ENCODE measurements at places on chromosomes 2 and 18.

- peak; percentile 72 for DNase-seq
These were observed 58.9 kb upstream of the STON1 start for GRCh38 chr2:48471048-48471474.

DNA sequence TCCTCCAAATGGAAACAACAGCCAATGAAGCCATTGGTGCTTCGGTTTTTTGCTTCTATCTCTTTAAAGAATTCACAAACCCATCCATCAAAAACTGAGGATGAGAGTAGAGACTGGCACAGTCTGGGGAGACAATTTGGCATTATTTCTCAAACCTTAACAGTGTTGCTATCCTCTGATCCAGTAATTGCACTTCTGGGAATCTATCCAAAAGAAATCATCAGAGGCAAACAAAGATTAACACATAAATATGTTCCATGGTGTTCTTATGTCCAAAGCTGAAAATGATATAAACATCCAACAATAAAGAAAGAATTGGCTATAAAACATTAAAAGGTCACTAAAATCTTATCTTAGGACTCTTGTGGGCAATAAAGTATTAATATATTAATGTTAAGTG is 35.1 kb downstream of the REEP1 start:
- DNase-seq: no peak

- no peak for DNase-seq
These were observed 437.4 kb upstream of the SALL3 start for GRCh38 chr18:78542204-78542603.

- DNase-seq: no peak
These were observed 4.7 kb downstream of the NRP2 start for GRCh38 chr2:205686783-205687640.

DNA sequence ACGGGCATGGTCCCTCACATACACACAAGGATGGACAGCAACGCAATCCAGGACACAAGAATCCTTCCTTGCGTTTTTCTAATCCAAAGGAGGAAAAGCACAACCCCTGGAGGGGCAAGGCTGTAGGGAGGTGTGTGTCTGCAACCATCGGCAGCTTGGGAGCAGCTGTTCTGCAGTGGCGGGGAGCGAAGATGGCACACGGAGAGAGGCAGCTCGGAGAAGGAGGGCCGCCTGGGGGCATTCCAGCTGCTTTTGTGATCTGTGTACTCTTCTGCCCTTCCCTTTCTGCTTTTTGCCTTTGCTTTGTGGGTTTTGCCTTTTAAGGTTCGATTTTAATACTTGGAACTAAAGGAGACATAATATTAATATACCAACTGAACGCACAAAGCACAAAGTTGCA is 137.0 kb upstream of the DNMT3A start:
- no peak for DNase-seq

GRCh38 chr2:69509011-69509749 is 71.9 kb upstream of the NFU1 start:
- no peak for DNase-seq

DNA sequence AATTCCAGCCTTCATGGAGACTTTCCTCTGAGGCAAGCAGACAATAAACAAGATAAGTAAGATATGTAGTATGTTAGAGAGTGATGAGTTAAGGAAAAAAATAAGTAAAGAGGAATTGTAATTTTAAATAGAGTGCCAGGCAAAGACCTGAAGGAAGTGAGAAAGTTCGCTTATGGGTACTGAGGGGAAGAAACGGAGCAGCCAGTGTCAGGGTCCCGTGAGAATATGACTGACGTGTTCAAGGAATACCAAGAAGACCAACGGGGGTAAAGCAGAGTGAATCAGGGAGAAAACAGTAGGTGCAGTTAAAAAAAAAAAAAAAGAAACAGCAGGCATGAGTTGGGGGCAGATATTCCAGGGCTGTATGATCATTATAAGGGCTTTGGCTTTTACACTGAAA is 45.1 kb downstream of the ARHGEF33 start:
- DNase-seq: peak; percentile 15

DNA sequence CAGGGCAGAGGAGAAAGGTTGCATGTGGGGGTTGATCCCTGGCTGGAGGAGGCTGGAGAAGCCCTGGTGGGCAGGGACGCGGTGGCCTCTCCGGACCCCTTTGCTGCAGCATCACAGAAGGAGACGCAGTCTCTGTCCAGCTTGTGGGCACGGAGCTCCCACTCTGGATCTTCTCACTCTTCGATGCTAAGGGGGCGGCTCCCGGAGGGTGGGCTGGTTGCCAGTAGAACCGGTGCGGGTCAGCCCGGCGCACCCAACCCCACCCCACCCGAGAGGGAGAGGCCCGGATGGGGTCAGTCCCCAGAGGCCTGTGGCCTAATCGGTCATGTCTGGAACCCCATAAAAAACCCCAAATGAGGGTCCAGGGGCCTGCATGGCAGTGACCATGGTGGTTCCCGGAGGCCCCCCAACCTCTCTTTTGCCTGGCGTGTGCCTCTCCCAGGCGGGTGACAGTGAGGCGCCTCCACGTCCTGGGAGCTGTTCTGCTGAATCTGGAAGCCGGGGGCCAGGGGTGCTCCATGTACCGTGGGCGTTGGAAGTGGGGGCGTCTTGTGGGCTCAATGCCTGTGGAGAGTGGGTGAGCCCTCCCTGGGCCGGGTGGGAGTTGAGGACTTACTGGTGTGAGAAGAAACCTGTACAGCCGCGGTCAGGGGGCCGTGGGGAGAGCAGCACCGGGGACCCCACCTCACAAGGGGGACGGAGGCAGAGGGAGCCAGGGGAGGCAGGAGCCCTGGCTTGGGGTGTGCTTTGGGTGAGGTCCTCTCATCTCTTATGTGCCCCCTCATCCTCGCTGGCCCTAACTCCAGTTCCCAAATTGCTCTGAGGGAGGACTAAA is 79.6 kb downstream of the RTP5 start:
- DNase-seq: no peak

DNA sequence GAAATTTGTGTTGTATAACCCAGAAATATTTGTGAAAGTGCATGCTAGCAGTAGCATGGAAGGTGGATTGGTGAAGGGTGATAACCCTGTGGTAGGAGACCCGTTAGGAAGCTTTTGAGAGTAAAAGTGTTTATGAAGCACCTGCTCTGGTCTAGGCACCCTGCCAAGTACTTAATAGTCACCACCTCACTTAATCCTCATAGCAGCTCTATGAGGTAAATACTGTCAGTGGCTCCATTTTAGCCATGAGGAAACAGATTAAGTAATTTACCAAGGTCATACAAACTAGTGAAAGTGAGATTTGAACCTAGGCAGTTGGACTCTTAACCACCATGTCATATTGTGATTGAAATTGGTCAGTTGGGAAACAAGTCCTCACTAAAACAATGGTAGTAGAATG is 66.8 kb downstream of the TET3 start:
- DNase-seq: no peak

GRCh38 chr18:68854786-68855391 is 57.0 kb downstream of the CCDC102B start:
- no peak for DNase-seq

DNA sequence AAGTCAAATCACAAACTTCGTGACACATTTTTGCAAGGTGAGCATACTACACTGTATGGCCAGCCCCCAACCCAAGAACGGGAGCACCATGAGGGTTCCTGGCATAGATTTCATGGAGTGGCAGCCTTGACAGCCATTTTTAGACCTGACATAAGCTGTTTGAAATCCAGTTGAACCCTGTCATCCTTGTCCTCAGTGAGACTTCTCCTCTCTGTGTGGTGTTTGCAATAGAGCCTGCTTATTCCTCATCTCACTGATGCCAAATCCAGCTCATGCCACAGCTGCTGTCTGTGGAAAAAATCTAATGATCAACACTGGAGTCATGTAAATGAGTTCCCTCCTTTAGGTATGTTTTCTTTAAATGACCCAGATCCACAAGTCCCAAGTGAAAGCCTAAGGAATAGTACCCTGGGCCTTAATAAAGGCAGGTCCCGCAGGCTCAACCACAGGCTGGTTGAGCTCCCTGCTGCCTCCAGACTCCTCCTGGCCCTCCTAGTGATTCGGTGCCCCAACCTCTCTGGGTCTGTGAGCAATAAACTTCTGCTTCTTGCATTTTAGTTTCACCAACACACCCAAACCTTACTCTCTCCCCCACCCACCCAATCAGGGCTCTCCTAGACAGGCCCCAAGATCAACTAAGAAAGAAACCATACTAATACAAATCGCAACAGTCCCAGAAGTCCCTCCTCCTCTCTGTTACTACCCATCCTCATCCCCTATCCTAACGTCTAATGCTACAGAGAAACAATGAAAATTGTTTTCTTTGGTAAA is 8.4 kb upstream of the CREG2 start:
- peak; percentile 68 for DNase-seq

DNA sequence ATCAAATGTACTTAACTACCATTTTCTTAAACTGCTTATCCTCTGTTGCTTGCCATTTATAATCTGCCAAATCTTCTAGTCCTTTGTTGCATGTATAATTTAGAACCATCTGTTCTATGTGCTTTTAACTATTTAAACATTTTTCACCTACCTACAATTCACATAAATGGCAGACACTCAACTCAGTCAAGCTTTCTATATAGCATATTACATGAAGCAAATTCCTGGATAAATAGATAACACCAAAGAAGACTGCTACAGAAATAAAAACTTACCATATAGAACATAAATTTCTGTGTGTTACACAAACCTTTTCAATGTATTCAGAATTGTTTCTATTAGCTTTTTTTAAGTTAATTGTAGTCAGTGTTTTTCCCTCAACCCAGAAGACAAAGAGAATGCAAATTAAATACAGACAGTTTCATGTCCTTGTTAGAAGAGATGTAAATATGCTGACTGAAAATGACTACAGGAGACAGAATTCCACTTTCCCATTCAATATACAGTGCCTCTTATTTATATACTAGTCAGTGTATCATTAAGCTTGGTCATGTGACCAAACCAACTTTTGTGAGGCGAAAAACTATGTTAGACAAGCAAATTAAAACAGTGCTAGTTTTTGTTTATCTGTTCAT is 2.6 kb downstream of the BAZ2B start:
- DNase-seq: peak; percentile 23

- peak; percentile 76 for DNase-seq
These were observed at the start of gene KCMF1 for GRCh38 chr2:84970868-84971509. KCMF1 (plus strand) TSS chr2:84971161; CDS start chr2:84971452, 291 bp downstream.

GRCh38 chr2:13335862-13336535 is 619.3 kb downstream of the TRIB2 start:
- DNase-seq: no peak

GRCh38 chr2:157250836-157251235 is 6.7 kb upstream of the GALNT5 start:
- DNase-seq: no peak

DNA sequence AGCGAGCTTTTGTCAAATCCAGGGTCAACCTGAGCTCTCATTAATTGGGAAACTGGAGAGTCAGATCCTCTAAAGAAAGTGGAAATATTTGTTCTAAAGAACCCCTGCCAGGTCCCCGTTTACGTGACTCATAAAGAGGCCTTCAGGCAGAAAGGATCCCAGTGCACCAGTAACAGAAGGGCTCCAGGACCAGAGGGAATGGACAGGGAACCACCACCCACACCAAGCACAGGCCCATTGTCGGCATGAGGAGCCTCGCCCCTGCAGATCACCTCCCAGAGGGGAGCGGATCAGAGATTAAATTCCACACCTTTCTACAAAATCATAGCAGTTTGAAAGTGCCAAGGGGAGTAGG is 16.4 kb upstream of the C1QL2 start:
- DNase-seq: no peak

GRCh38 chr2:172634477-172634876 is 78.6 kb downstream of the PDK1 start:
- DNase-seq: no peak

GRCh38 chr2:152336119-152336853 is 1.3 kb downstream of the FMNL2 start:
- DNase-seq: peak; percentile 41

- no peak for DNase-seq
These were observed 48.0 kb upstream of the LPIN2 start for GRCh38 chr18:3060667-3061580.

GRCh38 chr18:45957100-45957499 is 10.0 kb downstream of the EPG5 start:
- peak; percentile 68 for DNase-seq

DNA sequence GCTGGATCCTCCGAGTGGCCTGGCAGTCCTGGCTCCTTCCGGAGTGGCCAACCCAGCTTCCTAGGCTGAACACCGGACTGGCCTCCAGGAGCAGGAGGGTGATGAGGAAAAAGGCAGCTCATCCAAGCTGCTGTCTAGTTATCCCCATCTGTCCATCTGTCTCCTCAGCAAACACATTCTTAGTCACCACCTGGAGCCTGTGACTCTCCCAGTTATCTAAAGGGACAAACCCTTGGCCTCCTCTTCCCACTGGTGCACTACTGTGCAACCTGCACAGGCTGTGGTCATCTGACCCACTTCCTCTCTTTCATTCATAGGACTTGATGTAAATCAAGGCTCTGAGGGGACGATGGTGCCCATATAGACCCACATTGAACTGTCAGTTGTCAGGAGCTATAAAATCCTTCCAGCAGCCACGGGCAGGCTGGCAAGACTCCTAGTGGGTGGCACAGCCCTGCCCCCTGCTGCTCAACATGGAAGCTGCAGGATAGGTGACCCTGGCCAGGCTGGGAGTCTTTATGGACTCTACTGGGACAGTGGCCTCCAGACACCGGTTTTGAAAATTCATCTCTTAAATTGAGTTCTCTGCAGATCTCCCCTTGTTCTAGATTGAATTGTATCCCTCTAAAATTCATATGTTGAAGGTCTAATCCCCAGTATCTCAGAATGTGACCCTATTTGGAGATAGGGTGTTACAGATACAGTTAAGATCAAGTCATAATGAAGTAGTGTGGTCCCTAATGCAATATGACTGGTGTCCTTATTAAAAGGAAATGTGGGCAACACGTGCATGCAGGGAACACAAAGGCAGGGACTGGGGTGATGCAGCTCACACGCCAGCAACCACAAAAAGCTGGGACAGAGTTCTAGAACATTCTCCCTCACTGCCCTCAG is 29.3 kb upstream of the DUSP2 start:
- DNase-seq: peak; percentile 66

DNA sequence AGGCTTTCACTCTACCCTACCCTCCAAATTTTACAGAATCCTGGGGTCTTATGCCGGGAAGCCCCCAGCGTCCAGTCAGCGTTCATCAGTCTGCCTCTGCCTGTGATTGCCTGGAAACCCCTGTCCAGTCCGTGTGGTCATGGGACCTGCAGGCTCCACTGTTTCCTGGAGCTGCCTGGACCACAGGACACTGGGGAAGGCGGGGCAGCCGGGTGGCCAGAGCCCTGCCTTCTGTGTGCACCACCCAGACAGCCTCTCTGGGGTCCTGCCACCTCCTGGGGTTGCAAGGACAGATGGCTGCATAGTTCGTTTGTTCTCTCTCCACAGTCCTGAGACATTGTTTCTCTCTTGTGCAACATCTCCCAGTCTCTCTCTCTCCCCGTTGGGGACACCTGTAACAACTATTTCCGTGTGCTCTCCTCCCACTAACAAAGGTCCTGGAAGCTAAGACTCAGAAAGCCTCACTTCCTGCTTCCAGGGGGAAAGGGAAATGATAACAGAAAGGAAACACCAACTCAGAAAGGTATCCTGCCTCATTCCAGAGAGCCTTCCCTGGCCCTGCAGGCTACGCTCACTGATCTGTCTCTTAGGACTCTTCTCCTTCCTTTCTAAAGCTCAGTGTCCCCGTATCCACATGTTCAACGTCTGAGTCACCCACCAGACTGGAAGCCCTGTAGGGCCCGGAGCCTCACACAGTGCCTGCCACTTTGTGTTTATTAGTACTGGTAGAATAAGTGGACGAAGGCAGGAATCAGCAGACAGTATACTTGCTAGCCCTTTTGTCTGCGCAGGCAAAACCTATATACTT is 192.8 kb upstream of the RAB12 start:
- peak; percentile 38 for DNase-seq
